ENCODE measurements at places on chromosomes 5 and 9.

- DNase-seq: no peak
Measured at GRCh38 chr5:112738191-112738560, 491 bp downstream of the APC start.

DNA sequence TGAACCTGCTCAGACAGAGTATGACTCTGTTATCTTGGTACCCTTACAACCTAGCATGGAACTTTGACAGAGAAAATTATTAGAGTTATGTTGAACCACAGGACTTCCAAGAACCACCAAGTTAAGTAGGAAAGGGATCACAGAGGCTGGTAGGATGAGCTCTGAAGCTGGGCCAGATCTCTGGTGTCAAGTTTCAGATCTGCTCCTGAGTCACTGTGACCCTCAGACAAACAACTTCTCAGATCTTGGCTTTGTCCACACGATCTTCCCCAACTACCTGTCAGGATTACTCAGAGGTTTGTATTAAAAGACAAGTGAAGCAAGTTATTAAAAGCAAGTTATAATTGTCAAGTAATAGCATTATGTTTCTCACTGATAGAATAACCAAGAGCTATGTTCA lies 189.0 kb downstream of the SEC61B start:
- no peak for DNase-seq

GRCh38 chr5:130237721-130238120 lies 333.5 kb downstream of the CHSY3 start:
- DNase-seq: no peak

GRCh38 chr9:10008101-10008799 lies 604.6 kb downstream of the PTPRD start:
- DNase-seq: no peak

DNA sequence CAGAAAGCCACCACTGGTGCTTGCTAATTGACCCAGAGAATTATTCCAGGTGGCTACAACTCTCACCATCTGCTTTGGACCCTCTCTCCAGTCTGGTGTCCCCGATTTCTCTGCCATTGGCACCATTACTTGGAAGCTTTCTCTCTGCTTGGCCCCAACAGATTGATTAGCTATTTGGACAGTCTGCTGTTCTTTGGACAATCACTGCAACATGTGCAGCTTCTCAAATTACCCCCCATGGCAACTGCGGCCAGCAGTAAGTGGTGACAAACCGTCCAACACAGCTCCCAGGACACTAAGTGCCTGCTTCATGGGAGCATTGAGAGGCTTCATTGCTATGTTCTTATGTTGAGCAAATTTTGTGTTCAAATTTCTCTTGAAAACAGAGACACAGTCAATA lies 309.8 kb downstream of the TAF11L14 start:
- DNase-seq: no peak

Measured in Jurkat, Clone E6-1 (cell line).